CD8-positive, alpha-beta memory T cell (primary cell): ENCODE measurements at places on chromosomes 1 and 21.

DNA sequence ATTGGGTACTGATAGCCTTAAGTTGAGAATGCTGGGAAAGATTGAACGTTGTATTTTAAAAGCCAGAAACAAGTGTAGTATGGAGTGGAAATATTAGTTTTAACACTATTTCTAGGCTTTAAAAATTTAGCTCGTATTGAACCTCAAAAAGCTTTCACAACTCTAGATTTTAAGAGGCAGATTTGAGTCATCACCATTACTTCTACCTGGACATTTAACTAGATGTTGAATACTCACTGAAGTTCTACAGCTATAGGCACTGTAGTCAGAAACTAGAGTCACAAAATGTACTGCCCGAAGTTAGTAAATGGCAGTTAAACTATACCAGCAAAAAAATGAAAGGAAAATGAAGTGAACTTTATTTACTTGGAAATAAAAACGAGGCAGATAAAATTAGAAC is 96.5 kb downstream of the NEK7 start:
- DNase-seq = no peak

GRCh38 chr1:5648410-5649165 is 343.6 kb downstream of the NPHP4 start:
- DNase-seq = no peak

GRCh38 chr1:160795951-160796383 is at the start of gene LY9:
TSS of gene LY9 (plus strand) at chr1:160796174. CDS start at chr1:160796188, 14 bp downstream.
- DNase-seq = peak; percentile 73

- no peak for DNase-seq
Observed at GRCh38 chr1:225934711-225935110, 6.3 kb downstream of the LEFTY2 start.

DNA sequence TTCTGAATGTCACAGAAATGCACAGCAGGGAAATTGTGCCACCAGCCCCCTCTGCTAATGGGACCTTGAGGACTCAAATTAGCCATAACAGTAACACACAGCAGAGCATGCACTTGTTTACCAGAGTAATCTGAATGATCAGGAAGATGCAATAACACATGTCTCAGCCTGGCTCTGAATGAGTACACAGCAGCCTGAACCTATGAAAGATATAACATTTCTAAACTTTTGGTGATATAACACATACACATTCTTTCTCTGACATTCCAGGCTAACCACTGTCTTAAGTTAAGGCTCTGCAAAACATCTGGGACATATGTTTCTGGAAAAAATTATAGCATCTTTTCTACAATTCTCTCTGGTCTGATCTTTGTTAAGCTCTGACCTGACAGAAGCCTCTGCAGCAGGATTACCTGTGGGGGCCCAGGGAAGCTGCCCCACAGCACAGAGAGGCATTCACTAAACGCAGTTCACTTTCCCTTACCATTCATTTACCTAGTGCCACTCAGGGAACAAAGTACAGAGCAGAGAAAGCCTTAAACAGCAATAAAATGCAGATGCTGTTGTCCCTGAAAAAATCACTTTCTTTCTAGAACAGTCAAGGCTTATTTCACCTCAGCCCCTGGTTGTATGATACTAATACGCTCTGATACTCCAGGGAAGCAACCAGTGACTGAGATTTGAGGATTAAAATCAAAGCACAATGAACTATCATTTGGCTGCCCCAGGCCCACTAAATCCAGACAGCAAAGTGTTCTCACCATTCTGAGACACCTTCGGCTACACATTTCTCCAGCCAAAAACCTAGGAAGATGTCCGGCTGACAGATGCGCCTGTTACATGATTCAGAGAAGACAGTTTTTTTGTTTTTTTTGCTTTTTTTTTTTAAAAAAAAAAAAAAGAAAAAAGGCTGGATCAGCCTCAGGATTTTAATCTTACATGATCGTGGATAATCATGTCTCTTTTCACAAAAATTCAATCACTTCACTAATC is 54.0 kb upstream of the CNN3 start:
- no peak for DNase-seq

DNA sequence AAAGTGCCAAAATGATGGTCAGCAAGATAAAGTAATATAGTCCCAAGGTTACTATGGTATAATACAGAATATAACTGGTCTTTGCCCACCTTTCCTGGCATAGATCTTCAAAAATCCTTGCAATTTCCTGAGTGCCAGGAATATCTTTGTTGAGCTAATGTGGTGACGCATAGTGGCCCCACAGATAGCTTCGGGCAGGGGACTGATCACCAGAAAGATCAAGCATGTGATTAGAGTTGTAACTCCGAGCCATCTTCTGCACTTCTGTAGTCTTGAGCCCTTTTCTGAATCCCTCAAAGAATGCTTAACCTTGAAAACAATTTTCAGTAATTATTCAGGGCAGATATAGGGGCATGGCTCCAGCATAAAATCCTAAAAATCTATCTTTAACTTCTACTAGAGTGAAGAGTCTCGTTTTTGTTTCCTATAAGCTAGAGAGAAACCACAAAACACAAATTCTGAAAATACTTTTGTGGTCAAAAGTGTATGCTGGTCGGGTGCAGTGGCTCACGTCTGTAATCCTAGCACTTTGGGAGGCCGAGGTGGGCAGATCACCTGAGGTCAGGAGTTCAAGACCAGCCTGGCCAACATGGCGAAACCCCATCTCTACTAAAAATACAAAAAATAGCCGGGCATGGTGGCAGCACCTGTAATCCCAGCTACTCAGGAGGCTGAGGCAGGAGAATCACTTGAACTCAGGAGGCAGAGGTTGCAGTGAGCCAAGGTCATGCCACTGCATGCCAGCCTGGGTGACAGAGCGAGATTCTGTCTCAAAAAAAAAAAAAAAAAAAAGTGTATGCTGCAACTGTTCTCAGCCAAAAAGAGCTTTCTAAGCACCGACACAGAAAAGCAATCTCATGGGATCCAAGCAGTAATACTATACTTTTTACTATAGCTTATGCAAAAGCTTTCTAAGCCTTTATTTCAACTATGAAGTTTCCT is 62.8 kb downstream of the NVL start:
- DNase-seq = no peak

- DNase-seq = no peak
Observed at GRCh38 chr21:34023691-34024373, 49.5 kb upstream of the MRPS6 start.

- DNase-seq = no peak
Observed at GRCh38 chr1:117576236-117576635, 29.6 kb upstream of the TENT5C start.

GRCh38 chr1:87392248-87393192 is 63.8 kb downstream of the LMO4 start:
- no peak for DNase-seq

- no peak for DNase-seq
Observed at GRCh38 chr21:43812957-43813655, 23.7 kb downstream of the RRP1 start.

- DNase-seq = no peak
Observed at GRCh38 chr1:104406728-104407127, 657.0 kb downstream of the AMY1C start.
